Esophagus squamous epithelium (tissue), 5 donors: ENCODE measurements at places on chromosomes 1 and 21.

- no peak for DNase-seq
Measured at GRCh38 chr1:23634840-23635651, 56.6 kb upstream of the RPL11 start.

- DNase-seq = no peak
Measured at GRCh38 chr1:179930867-179931266, 23.7 kb upstream of the CEP350 start.

DNA sequence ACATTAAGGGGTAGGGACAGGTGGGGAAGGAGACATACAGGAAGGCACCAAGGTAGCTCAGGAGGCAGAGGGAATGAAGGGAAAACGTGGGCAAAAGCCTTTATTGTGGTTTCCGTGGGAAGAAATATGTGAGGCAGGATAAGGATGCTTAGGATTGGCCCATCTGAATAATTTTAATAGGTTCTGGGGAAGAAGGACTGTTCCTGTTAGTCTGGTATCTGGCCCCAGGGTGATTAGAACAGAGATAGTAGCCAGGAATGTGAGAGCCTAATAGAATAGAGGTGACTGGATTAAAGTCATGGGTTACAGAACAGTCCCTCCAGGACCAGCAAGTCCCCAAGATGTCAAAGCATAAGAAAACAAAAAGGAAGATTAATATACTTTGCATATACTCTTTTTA, 545.2 kb upstream of the CAMK1G start:
- DNase-seq = no peak

- DNase-seq = no peak
Measured at GRCh38 chr1:22418312-22418711, 33.3 kb upstream of the ZBTB40 start.

- no peak for DNase-seq
Measured at GRCh38 chr1:26602378-26602959, 72.9 kb downstream of the RPS6KA1 start.

DNA sequence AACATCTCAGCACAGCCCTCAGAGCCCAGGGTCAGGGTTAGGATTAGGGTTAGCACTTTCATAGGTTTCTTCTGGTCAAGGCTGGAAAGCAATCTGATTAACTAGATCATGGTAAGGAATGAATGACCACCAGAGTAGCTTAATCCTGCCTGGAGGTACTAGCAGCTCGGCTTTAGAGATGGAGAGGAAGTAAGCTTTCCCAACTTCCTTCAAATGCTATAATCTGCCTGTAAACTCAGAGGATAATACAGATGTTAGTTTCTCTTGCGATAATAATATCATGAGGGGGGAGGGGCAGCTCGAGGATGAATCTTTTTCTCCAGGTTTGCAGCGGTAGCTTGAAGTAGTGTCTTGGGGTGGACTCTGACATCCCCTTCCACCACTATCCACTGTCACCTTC, 194.9 kb downstream of the HIVEP3 start:
- no peak for DNase-seq

DNA sequence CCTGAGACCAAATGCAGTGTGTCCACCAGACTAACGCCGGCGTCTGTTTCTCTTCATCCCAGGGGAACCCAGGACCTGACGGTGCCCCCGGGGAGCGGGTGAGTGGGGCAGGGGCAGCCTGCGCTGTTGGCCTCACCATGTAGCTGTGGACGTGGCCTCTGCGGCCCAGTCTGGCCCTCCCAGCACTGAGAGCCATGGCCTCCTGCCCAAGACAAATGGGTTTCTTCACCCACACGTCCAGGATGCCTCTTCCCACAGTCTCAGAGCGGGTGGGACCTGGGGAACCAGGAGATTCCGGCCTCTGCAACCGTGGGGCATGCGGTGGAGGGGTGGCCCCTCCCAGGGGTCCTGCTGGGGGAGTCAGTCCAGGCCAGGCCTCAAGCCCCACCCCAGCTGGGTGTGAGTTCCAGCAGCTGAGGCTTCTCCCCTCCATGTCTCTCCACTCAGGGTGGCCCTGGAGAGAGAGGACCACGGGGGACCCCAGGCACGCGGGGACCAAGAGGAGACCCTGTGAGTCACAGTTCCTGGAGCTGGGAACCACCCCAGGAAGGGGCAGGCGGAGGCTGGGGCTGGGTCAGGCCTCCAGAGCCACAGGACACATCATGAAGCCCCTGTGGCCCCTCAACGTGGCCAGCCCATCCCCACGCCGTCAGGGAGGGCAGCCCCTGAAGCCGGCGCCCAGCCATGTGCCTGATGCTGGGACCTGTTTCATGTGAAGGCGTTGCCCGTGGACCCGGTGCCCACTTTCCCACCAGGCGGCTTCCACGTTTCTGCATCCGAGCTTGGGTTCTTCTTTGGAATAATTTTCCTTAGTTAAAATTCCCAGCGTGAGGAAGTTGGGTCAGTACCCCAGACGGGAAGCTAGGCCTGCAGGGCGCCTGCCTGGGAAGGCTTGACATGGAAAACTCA, 11.0 kb downstream of the COL6A1 start:
- no peak for DNase-seq

DNA sequence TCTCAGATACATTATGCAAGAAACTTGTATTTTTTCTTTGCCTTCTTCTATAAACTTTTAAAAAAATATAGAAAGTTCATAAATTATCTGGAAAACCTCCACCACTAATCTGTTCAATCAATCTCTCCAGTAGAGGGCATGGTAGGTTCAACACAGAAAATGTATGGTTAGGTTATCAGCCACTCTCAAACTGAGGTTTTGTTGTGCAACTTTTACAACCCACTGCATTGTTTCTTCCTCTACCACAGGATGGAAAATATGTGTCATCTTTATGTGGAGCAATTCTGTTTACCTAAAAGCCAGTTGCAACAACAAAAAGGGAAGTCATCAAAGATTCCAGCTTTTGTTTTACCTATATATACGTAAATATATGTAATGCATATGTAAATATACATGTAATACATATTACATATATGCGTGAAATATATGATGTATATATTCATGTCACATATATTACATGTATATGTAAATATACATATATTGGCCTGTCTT, 3.0 kb upstream of the RGS2 start:
- DNase-seq = no peak

- no peak for DNase-seq
Measured at GRCh38 chr1:54787604-54788003, 13.5 kb downstream of the TTC22 start.
